Stimulated activated CD4-positive, alpha-beta T cell treated with anti-CD3 and anti-CD28 coated beads, Interleukin-1b, Interleukin-23, amount 100 ng/mL, for 1 hour (primary cell): ENCODE measurements at places on chromosomes 12 and 14.

DNA sequence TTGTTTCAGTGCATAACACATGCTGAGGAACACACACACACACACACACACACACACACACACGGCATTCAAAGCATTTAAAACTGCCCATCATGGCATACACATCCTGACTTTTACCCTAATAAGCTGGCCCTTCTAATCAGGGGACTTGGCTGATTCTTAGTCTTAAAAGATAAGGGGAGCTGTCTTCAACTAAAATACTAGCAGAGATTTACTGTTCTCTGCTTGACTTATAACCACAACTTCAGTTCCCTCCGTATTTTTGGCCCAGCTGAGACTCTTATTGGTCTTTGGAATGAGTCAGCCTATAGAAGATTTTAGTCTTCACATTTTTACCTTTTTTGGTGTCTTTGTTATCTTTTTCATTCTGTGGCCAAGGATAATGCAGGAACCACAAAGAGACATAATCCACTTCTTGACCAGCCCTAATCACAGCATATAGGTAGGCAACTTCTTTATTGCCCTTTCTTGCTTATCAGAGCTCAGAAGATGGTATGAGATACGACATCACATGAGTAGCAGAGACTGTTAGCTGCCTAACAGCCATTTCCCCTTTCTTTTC is 25.1 kb upstream of the SLC8A3 start:
- DNase-seq, result no peak

DNA sequence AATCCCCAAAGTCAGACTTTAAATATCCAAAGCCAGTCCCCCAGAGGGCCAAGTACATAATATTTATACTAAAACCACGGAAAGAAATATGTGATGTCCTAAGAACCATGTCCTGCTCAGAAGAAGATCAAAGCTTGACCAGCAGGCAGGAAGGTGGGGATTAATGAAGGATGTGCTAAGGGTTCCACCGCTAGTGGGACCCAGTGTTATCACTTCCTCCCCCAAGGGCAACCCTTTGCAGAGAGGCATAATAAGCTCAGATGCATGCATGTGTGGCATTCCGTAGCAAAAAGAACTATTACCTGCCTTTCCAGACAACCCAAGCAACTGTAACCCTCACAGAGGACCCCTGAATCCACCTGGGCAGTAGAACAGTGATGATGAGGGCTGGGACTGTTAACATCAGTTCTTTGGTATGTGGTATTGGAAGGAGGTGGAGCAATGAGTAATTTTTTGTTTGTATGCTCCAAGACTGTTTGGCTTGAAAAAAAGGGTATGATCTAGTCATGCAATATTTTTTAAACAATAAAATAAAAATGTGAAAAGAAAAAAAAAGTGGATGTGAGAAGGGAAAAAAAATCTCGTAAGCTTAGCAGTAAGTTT is 71.7 kb upstream of the ETV6 start:
- no peak for DNase-seq

DNA sequence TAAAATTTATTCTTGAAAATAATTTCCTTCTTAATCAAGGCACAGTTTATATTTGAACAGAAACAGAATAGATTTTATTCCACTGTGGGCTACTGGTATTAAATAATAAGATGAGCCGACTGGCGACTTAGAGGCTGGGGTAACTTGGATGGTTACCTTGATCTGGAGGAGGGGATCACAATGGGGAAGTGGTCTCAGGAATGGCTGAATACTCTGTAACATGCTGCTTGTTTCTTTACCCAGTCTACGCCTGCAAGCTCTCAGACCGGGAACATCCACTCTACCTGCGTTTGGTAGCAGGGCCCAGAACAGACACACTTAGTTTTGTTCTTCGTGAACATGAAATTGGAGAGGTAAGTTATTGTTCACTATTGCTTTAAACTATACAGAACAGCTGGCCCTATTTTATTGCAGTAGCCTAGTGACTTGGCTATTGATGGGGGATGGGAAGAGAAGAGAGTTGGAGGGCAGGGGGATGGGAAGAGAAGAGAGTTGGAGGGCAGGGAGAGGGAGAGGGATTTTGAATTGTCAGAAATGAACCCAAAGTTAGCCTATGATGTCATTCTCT is 67.9 kb downstream of the GNS start:
- DNase-seq, result no peak

GRCh38 chr12:122977655-122978392 is 2.7 kb upstream of the ARL6IP4 start:
- no peak for DNase-seq

- DNase-seq, result no peak
Observed at GRCh38 chr12:52825961-52826360, 8.2 kb downstream of the KRT79 start.

GRCh38 chr14:65403231-65403630 is 9.3 kb upstream of the FUT8 start:
- no peak for DNase-seq

DNA sequence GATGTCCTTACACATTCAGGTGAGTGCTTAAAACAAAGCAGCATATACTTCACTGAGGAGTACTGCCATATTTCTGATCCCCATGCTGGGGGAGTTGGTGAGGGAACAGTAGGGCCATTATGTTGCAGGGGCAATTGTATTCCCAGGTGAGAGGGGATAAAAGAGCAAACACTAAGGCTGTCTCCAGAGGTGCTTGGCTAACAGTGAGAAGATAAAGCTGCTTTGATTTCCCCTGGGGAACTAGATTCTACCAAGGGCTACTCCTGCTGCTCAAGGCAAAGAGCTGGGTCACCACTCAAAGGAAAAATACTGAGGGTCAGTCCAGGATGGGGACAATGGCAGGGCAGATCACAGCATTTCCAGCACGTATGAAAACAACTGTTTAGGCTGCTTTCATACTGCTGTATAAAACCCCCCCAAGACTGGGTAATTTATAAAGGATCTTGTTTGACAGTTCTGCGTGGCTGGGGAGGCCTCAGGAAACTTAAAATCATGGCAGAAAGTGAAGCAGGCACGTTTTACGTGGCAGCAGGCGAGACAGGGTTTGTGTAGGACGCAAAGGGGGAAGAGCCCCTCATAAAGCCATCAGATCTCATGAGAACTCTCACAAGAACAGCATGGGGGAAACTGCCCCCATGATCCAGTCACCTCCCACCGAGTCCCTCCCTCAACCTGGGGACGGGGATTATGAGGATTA is 47.8 kb upstream of the OR5AU1 start:
- DNase-seq, result no peak
